A549 treated with Hydrocortisone at 1 μM for 4 hours (cell line): ENCODE measurements at places on chromosomes 16 and 17. TPM values are rescaled to one million over a fixed set of nuclear protein-coding genes. Genes with fewer than 3 reads are reported as not detected.

The NUP93 gene
- total RNA-seq, result 93.5 to 107 TPM (median 99.5 TPM) in 5 replicates

The ATAD5 gene
- 3.1 to 5.3 TPM (median 4.3 TPM) in 5 replicates for total RNA-seq

The TBC1D26 gene
- total RNA-seq, result 0.07 TPM in 1 of 5 replicates, not detected in the others

The TMIGD1 gene
- not detected in 5 replicates for total RNA-seq

The C16orf74 gene
- total RNA-seq, result 11.3 to 17.5 TPM (median 15.4 TPM) in 5 replicates

The SULT1A2 gene
- total RNA-seq, result 0.06 to 0.12 TPM (median 0.07 TPM) in 4 of 5 replicates, not detected in the other

The FXR2 gene
- total RNA-seq, result 52.5 to 56.7 TPM (median 54.4 TPM) in 5 replicates

The SLC7A6OS gene
- total RNA-seq, result 10.8 to 12.6 TPM (median 12.2 TPM) in 5 replicates

The HEATR9 gene
- total RNA-seq, result not detected in 5 replicates

The UTS2R gene
- total RNA-seq, result 0.08 TPM in 1 of 5 replicates, not detected in the others

The DNAH2 gene
- total RNA-seq, result 0.01 to 0.08 TPM (median 0.02 TPM) in 5 replicates

The CX3CL1 gene
- total RNA-seq, result 0.08 to 0.22 TPM (median 0.11 TPM) in 5 replicates

The SLC52A1 gene
- total RNA-seq, result 0.54 to 1.2 TPM (median 0.73 TPM) in 5 replicates

The ARHGAP23 gene
- 52.9 to 79.4 TPM (median 70.2 TPM) in 5 replicates for total RNA-seq

The HOXB9 gene
- 6.6 to 7.3 TPM (median 6.9 TPM) in 5 replicates for total RNA-seq

The CEP295NL gene
- total RNA-seq, result 0.37 to 0.44 TPM (median 0.41 TPM) in 5 replicates

The IRF8 gene
- total RNA-seq, result 0.33 to 0.68 TPM (median 0.53 TPM) in 5 replicates

The KRTAP4-3 gene
- total RNA-seq, result not detected in 5 replicates

The FBXW10 gene
- total RNA-seq, result 0.92 to 1.3 TPM (median 1.3 TPM) in 5 replicates

The MYCBPAP gene
- 0.45 to 0.63 TPM (median 0.60 TPM) in 5 replicates for total RNA-seq

The CDK12 gene
- 28.8 to 39.4 TPM (median 35.1 TPM) in 5 replicates for total RNA-seq

The ITGAD gene
- total RNA-seq, result 0.02 to 0.06 TPM (median 0.05 TPM) in 3 of 5 replicates, not detected in the others

The MPP2 gene
- total RNA-seq, result 1.1 to 1.6 TPM (median 1.3 TPM) in 5 replicates

The CKLF gene
- 55.4 to 72.7 TPM (median 64.0 TPM) in 5 replicates for total RNA-seq

The ANKRD40CL gene
- not detected in 5 replicates for total RNA-seq

The CTF1 gene
- 0.16 to 0.32 TPM (median 0.18 TPM) in 5 replicates for total RNA-seq

The HOXB13 gene
- 1.7 to 2.2 TPM (median 2.1 TPM) in 5 replicates for total RNA-seq

The OTOP3 gene
- total RNA-seq, result not detected in 5 replicates

The MYO15B gene
- total RNA-seq, result 34.1 to 57.1 TPM (median 45.1 TPM) in 5 replicates

The MC1R gene
- total RNA-seq, result 5.9 to 7.0 TPM (median 6.1 TPM) in 5 replicates

The TBC1D3G gene
- not detected in 5 replicates for total RNA-seq

The NHLRC4 gene
- total RNA-seq, result 0.17 to 0.32 TPM (median 0.23 TPM) in 5 replicates

The CDRT15 gene
- not detected in 5 replicates for total RNA-seq

The HOXB1 gene
- not detected in 5 replicates for total RNA-seq

The DHRS7C gene
- not detected in 5 replicates for total RNA-seq

The GRB2 gene
- total RNA-seq, result 89.5 to 97.6 TPM (median 93.5 TPM) in 5 replicates

The KRTAP3-2 gene
- total RNA-seq, result 0.26 to 0.44 TPM (median 0.29 TPM) in 5 replicates

The CLEC18B gene
- 0.11 to 0.50 TPM (median 0.36 TPM) in 5 replicates for total RNA-seq

The BRIP1 gene
- 2.7 to 5.0 TPM (median 4.2 TPM) in 5 replicates for total RNA-seq

The DNASE1L2 gene
- total RNA-seq, result 0.48 to 1.4 TPM (median 1.2 TPM) in 5 replicates

The SLC38A8 gene
- total RNA-seq, result 0.46 TPM in 1 of 5 replicates, not detected in the others

The CEMP1 gene
- not detected in 5 replicates for total RNA-seq
